ENCODE measurements at places on chromosomes 2 and 18.

- no peak for DNase-seq
Observed at GRCh38 chr2:20414806-20415205, 32.1 kb upstream of the RHOB start.

- no peak for DNase-seq
Observed at GRCh38 chr2:86039178-86039962, 66.3 kb downstream of the POLR1A start.

GRCh38 chr2:111062417-111062816 is 58.3 kb upstream of the BCL2L11 start:
- no peak for DNase-seq

GRCh38 chr2:111168528-111169239 is 48.0 kb downstream of the BCL2L11 start:
- DNase-seq: peak; percentile 36

DNA sequence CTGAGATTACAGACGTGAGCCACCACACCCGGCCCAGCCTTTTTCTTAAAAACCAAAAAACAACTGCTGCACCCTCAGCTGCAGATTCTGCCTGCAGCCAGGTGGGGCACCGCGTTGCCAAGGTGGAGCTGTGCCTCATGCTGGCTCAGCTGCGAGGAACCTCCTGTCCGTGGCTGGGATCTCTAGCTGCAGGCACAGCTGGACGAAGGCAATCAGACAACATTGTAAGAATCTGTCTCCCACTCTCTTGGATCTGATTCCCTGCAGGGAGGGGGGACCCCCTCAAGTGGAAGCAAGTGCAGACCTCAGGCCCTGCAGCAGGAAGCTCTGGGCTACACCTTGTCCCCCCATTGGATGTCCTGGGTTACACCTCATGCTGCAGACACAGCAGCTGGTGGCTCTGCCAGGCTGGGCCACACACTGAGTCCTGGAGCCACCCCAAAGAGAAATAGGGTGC is 24.1 kb downstream of the CIDEA start:
- no peak for DNase-seq

- peak; percentile 44 for DNase-seq
Observed at GRCh38 chr18:3665780-3666525, 216.0 kb downstream of the TGIF1 start.

DNA sequence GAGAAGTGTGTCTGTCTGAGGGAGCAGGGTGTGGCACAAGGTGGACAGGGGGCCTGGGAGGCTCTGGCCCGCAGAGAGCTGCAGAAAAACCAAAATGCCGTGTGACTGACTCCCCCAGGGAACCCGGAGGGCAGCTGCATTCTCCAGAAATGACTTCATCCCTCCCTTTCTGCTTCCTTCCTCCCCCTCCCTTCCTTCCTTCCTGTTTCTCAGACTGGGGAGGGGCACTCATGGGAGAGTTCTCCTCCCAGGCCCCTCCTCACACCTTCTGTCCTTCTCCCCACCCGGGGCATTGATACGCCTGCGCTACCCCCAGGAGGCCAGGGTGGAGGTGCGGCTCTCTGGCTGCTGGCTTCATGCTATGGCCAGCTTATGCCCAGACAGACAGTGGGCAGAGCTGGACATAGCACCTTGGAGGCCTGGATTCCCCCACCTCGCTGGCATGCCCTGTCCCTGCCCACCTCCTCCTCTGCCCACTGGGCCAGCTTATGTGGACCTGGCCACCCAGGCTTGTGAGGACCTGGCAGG is 8.2 kb upstream of the GPR17 start:
- no peak for DNase-seq

GRCh38 chr2:111659361-111660333 is 224.3 kb downstream of the ANAPC1 start:
- no peak for DNase-seq

- no peak for DNase-seq
Observed at GRCh38 chr2:48328159-48328809, 201.7 kb upstream of the STON1 start.

DNA sequence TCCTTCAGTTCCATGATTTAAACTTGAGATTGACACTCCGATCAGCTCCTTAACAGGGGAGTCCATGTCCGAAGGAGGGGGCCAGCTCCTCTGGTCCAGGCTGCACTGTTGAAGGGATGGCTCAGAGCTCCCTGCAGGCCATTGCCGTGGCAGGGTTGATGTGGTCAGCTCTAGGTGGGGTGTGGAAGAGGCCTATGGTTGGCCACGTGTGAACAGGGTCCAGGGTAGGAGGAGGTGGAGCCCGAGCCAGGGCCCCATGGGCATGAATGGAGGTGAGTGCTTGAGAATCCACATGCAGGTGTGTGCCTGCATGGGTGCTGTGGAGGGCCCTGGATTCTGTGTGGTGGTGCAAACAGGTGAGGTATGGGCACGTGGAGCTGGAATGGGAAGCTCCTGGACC is 1.1 kb downstream of the SPEG start:
- DNase-seq: no peak

Measured in activated CD4-positive, CD25-positive, alpha-beta regulatory T cell treated with anti-CD3 and anti-CD28 coated beads, Interleukin-2, amount 50 U/mL, for 16 hours (primary cell).